ENCODE measurements at places on chromosomes 1 and 21.

- no peak for DNase-seq
Observed at GRCh38 chr1:107895403-107896191, 69.4 kb downstream of the VAV3 start.

DNA sequence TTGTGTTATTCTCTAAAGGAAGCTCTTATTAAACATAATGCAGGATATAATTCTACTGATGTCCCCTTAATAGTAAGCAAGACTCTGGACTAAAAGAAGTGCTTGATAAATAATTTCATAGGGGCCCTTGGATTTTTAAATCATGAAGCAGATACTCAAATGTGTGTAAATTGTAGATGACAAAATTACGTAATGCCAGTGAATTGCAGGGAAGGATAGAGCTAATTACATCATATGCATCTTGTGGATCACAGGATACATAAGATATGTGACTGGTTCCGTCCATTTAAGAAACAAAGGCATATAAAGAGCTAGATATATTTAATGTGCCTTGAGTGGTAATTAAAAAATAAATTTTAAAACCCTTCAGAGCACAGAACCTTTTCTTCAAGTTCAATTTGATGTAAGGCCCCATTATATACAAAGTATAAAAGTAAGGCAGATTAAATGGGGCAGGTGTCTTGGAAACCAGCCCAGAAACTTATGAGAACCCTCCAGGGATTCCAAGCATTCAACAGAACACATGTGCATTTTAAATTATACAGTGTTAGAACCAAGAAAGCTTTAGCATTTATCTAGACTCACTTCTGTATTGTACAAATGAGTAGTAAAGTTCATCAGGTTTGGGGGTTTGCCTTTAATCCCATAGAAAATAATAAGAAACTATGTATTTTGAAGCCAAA lies 190.4 kb downstream of the NCAM2 start:
- no peak for DNase-seq

- no peak for DNase-seq
Observed at GRCh38 chr1:221268295-221268694, 389.1 kb downstream of the HLX start.

- DNase-seq = no peak
Observed at GRCh38 chr1:119510046-119510445, 3.0 kb downstream of the HSD3B1 start.

- DNase-seq = no peak
Observed at GRCh38 chr21:35127026-35127425, 77.9 kb upstream of the RUNX1 start.

DNA sequence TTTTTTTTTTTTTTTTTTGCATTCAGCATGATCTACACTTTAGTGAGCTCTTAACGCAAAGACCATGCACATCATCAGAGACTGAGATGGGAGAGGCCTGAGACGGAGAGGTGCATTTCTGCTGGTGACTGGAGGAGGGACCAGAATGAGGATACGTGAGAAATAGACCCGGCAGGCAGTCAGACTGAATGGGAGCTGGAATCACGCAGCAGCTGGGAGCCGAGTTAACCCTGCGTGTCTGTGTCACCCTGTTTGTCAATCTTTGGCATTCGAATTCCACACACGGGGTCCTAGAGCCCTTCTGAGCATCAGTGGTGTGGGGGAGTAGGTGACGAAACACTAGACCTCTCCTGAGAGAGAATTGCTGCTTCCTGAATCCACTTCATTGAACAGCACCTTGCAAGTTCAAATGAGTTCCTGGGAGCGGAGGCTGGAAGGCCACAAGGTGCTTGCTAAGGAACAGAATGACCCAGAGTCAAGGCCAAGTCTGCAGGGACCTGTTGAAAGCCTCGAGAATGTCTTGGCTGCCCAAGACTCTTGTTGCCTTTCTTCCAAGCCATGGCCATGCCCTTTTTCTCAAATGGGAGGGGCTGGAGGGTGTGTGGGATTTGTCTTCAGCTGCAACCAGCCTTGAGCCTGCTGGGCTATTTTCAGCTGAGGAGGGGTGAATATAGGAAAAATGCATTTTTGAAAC lies 123.3 kb downstream of the CNIH3 start:
- DNase-seq = no peak

DNA sequence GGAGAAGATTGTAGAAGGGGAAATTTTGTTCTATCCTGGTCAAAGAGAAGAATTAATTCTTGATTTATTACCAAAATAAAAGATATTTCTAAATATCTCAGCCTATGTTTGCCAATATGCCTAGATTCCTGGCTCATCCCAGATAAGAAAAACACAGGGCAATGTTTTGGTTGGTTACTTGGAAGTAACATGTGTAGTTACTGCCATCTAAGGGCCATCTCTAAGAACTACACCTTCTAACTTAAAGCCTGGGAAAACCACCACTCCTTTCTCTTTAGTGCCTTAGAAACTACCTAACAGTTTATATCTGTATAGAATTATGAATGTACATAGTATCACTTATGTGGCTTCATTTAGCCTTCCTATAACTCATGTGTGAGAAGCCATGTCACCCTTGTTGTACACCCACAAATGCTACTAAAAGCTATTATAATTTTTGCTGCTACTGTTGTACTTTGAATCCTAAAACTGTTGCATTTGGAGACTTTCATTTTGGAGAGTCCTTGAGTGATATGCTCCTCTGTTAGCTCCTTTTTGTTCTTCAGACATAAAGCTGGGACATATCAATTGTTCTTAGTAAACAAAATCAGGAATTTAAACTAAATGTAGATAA lies 4.5 kb downstream of the AIM2 start:
- DNase-seq = peak; percentile 5

DNA sequence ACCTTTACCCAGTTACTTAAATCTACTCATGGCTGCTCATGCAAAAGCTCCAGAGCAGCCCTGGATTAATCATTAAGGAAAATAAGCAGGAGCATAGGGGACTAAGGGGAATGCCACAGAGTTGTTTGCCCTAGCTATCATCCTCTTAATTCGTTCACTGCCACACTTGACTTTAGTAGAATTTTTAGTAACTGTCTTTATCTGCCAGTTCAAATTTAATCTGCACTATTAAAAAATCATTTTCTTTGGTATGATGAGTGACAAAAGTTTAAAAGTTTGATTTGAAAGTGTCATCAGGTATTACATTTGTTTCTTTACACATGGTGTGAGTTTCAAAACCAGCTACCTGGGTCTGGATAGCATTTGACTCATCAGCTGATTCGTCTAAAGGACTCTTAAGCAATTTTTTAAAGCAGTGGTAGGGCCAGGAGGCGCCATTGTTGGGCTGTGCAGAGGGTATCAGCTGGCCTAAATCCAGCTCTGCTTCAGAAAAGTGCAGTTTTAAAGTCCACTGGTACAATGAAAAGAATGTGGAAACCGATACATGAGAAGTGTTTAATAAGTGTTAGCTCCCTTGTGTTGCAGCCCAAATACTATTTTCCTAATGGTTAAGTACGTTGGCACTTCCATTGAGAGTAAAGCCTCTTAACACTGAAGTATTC lies 69.9 kb upstream of the DR1 start:
- no peak for DNase-seq

GRCh38 chr1:187504779-187505178 lies 676.0 kb downstream of the PLA2G4A start:
- DNase-seq = no peak

DNA sequence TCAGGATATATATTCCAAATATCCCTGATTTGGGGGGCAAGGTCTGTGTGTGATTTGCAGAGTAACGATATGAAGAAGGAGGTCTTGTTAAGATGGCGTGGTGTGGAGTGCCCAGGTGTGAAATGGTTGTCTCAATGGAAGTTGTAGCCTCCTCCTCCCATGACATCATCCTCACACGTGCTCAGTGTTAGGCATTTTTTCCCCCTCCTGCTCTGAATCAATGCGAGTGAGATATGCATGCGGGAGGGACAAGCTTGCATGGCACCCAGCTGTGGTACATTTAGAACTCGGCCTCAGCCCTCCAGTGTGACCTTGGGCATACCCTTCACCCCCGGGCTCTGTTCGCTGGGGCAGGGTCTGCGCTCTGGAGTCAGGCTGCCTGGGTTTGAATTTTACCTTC lies 55.6 kb downstream of the B3GALT5 start:
- DNase-seq = no peak

- DNase-seq = no peak
Observed at GRCh38 chr1:90046635-90047034, 51.7 kb downstream of the ZNF326 start.

- DNase-seq = no peak
Observed at GRCh38 chr1:180722586-180722985, 90.8 kb downstream of the XPR1 start.

GRCh38 chr1:26220199-26220912 lies 13.6 kb upstream of the CEP85 start:
- DNase-seq = no peak

- no peak for DNase-seq
Observed at GRCh38 chr1:177915641-177916040, 54.2 kb downstream of the SEC16B start.

- no peak for DNase-seq
Observed at GRCh38 chr1:1021920-1022259, 2.0 kb downstream of the AGRN start.

Data from GF-D8 (cell line).